Spleen (tissue), 13 donors: ENCODE measurements at places on chromosomes 1 and 21. TPM values are rescaled to one million over a fixed set of nuclear protein-coding genes. Genes with fewer than 3 reads are reported as not detected.

CRYAA gene
- not detected for total RNA-seq

RGS4 gene
- total RNA-seq: 1.9 TPM

VSIG8 gene
- total RNA-seq: not detected

GRCh38 chr1:180534214-180534613 is 24.6 kb upstream of the OVAAL start:
- no peaks in the 10 kb centered on the region for H3K4me1 ChIP-seq
- H3K27me3 ChIP-seq: no peaks in the 10 kb centered on the region
- H3K36me3 ChIP-seq: no peaks in the 10 kb centered on the region
- DNase-seq: no peak

DNA sequence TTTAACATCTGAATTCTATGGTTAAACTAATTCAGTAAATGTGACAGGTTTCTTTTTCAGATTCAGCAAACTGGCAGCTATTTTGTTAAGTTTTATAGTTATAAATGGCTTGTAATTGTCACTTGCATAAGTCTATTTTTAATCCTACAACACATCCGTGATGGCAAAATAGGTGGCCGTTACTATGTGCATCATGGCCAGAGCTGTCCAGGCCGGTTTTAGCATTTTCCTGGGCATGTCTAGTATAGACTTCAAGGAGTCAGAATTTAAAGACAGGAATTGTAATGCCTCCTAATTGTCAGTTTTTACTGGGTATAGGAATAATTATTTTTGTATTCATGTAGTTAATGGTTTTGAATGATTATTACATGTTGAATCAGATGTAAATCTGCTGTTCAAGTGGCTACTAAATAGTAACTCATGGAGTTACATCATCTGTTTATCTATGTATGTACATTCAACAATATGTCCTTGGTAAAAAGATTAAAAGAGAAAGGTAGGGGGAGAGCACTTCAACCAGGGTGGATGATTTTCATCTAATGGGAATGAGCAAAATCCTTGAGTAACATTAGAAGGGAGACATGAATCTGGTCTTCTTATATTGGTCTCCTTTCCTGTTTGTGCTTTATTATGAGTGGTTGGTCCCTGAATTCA is 3.2 kb upstream of the B3GALT2 start:
- no peak overlapping the region for H3K27ac ChIP-seq
- peaks cover 60% of the 10 kb centered on the region for H3K4me1 ChIP-seq
- no peaks in the 10 kb centered on the region for H3K36me3 ChIP-seq
- no peaks in the 10 kb centered on the region for H3K27me3 ChIP-seq
- DNase-seq: no peak
- H3K4me3 ChIP-seq: no peak overlapping the region

- H3K4me3 ChIP-seq: no peak overlapping the region
- H3K4me1 ChIP-seq: no peaks in the 10 kb centered on the region
- DNase-seq: no peak
- no peaks in the 10 kb centered on the region for H3K36me3 ChIP-seq
These were observed 341.5 kb downstream of the KCNH1 start for GRCh38 chr1:210792250-210793102.

- no peaks in the 10 kb centered on the region for H3K36me3 ChIP-seq
- H3K4me3 ChIP-seq: no peak overlapping the region
- H3K27me3 ChIP-seq: no peaks in the 10 kb centered on the region
- no peak for DNase-seq
These were observed 38.9 kb downstream of the MARK1 start for GRCh38 chr1:220566869-220567268.
